ENCODE measurements at places on chromosomes 5 and 9.

DNA sequence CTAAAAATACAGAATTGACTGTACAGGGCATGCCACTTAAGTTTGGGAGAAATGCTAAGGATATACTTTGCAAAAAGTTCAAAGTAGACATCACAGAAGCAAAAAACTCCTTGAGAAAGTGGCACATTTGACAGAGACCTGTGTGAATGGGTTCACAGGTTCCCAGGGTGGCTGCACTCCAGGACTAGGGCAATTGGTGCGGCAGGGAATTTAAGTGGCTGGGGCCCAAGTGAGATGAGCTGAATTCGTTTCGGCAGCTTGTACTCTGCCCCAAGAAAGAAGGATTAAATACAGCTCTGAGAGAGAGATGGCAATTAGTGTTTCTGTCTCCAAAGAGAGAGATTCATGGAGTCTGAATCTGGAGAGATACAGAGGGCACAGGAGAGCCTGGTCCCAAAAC, 280.1 kb downstream of the FBXL17 start:
- no peak for DNase-seq

GRCh38 chr5:65084795-65085515, 316.2 kb downstream of the CWC27 start:
- DNase-seq: no peak

GRCh38 chr5:178234750-178235587, 2.4 kb upstream of the PHYKPL start:
- DNase-seq: no peak

- no peak for DNase-seq
Measured at GRCh38 chr5:36495611-36496010, 110.8 kb upstream of the SLC1A3 start.

GRCh38 chr5:116514421-116514970, 60.1 kb downstream of the SEMA6A start:
- DNase-seq: no peak

DNA sequence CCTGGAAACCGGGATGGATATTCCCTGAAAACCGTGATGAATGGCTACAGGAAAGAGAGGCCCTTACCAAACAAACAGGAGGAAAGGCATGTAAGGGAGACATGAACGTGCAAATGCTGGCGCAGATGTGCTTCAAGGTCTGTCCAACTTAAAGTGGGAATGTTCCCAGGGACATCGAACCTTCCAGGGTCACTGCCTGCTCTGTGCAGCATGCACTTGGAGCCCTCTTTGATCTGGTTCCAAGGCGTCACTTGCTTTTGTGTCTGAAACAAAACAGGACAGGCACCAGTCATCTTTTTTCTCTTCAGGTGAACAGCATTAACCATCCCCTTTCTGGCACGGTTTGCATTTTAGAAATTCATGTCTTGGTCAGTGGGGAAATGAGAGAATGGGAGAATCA, 479.4 kb downstream of the RASEF start:
- DNase-seq: no peak
